Mammary epithelial cell (primary cell): ENCODE measurements at places on chromosomes 6 and 20.
A peak's percentile ranks its signal among the peaks of the same experiment; 100 is the strongest.

DNA sequence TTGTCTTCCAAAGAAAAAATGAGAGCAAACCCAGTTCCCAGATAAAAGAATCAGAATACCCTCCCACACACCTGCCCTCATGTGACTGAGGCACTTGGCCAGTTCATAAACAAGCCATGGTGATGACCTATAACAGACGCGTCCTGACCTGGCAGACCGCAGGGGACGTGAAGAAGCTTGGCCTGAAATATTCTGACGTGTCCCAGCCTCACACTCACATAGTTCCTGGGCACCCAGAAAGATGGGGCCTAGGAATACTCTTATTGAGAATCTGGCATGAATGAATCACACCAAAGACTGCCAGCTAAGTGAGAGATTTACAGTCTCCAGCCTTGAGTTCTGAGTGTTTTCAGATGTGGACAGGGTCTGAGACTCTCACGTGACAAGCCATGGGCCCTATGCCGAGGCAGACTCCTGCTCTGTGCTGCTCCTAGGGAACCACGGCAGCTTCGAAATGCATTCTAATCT is 17.2 kb upstream of the MAP3K4 start:
- DNase-seq = peak; percentile 98

- DNase-seq = no peak
These were observed 128.4 kb upstream of the JAG1 start for GRCh38 chr20:10802236-10802635.

DNA sequence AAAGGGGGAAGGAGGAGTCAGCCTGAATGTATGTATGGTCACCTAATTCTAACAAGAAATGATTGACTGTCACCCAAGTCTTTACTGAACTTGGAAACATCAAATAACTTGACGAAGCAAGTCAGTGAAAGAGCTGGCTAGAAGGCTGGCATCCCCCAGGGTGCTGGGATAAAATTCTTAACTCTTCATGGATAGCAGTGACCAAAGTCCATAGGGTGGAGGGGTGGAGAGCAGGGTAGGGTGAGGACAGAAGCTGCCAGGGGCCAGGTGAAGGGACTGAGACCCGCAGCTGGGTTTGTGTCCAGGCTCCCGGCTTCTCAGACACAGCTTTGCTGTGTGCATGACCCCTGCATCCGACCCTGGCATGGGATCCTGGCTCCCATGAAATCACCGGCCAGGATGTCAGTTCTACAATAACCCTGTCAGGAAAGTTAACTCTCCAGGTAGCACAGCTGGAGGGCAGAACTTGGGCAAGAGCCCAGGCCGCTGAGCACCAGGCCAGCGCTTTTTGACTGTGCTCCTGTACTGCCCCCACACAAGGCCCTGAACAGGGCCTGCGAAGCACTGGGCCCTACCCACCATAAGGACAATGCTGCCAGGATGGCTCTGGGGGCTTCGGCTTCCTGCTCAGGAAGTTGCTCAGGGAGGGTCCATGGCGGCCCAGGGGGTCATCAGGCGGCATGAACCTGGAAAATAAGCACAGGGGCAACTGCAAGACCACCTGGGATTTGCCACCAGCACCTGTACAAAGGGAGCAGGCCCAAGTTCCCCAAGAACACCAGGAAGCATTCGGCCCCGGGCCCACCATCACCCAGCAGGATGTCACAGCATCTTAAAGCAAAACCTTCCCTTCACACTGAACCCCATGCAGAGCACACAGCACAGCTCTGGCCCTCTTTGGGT is 32.5 kb downstream of the ZC3H12D start:
- DNase-seq = no peak

DNA sequence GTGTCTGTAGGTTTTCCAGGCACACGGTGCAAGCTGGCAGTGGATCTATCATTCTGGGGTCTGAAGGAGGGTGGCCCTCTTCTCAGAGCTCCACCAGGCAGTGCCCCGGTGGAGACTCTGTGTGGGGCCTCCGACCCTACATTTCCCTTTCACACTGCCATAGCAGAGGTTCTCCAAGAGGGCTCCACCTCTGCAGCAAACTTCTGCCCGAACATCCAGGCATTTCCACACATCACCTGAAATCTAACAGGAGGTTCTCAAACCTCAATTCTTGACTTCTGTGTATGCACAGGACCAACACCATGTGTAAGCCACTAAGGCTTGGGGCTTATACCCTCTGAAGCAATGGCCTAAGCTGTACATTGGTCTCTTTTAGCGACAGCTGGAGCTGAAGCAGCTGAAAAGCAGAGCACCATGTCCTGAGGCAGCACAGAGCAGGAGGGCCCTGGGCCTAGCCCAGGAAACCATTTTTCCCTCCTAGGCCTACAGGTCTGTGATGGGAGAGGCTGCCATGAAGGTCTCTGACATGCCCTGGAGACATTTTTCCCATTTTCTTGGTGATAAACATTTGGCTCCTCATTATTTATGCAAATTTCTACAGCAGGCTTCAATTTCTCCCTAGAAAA is 253.3 kb downstream of the ERMARD start:
- DNase-seq = no peak

DNA sequence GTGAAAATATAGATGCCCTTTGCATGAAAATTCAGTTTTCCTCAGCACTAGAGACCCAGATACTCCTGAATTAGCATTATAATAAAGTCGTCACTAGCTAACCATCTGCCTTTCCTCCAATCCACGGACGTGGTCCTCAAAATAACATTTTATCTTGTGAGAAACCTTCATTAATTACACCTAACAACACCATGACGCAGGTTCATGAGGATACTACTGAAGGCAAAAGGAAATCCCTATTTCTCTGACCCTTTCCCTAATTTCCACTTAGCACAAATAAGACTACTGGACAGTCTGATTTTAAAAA is 1.3 kb upstream of the PNISR start:
- DNase-seq = no peak

GRCh38 chr6:163398115-163398514 is 16.4 kb upstream of the QKI start:
- no peak for DNase-seq

- DNase-seq = no peak
These were observed 48.1 kb downstream of the HLA-DPB1 start for GRCh38 chr6:33123732-33124524.

DNA sequence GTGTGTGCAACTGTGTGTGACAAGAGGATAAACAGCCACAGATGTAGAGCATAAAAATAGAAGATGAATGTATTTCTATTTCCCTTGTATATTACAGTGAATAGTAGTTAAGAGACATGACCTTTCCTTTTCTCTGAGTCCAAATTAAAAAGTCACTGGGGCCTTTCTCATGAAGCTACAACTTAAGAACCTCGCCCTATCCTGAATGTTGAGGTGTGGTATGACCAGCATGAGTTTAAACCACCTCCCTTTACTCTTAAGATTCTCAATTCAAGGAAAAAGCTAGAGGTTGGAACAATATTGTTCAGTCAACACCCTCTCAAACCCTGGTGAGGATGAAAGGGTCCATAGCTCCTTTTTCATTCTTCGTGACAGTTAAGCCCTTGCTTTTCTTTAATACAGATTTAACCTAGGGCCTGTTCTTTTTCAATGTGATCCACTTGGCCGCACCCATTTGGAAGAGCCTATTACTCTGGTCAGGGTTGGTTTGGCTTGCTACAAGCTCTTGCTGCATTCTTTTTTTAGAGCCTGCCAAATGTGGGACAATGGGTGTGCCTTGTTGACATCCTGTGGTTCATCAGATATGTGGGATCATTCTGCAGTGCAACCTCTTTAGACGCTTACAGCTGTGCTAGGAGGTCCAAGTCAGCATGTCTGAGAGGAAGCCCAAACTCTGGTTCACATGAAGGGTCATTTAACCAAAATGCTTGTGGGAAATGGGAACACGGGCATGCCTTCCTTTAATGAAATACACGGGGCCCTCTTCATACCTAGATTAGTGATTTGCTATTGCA is 290.0 kb downstream of the HAO1 start:
- peak; percentile 8 for DNase-seq

- DNase-seq = no peak
These were observed 8.8 kb upstream of the FBXO30 start for GRCh38 chr6:145823328-145823944.

DNA sequence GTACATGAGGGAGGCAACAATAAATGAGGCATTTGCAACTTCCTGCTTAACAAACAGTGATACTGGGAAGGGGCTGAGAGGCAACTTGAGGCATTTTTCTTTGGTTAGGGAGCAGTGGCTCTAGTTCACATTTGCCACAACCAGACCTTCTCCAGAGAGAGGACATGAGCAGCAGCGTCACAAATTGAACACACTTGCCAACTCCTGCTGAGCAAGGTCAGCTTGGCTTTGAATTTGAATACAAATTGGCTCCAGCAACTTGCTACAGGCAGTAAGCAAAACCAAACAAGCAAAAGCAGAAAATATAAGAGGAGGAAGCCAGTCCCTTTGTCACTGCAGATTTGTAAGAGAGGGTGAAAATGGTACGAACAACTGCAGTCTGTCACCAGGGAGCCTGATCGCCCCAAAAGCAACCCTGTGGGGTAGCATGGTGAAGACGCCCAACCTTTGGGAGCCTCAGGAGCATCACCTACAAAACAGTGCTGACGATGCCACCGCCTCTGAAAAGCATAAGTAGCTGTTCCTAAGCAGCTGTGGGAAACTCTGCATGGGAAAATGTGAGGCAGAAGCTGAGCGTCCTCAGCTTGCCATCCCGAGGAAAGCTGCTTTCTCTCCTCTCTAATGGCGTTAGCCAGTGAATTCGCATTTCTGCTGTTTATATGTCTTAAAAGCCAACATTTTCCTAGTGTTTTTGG is 378.7 kb downstream of the RNGTT start:
- DNase-seq = no peak

- no peak for DNase-seq
These were observed 37.8 kb upstream of the MLIP start for GRCh38 chr6:54073487-54073886.

DNA sequence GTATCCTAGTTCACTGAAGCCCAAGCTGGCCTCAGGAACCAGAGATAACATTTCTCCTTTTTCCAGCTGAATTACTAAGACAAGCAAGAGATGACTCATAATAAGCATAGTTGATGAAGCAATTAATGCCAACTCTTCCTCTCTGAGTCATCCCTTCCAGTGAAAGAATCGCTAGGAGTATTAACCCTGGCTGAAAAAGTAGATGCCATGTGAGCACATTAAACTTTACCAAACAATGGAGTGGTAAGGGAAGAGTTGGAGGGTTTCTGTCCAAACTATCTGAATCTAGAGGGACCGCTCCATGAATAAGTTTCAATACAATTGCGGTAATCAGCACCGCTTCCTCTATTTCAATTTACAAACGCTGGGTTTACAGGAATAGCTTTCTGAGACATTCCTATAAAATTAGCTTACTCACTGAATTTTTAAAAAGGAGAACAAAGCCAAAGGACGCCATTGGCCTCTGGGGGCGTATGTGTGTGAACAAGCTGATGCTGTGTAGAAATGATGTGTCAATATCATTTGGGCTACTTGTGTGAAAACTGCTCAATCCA is 48.3 kb downstream of the ATXN1 start:
- DNase-seq = peak; percentile 92

DNA sequence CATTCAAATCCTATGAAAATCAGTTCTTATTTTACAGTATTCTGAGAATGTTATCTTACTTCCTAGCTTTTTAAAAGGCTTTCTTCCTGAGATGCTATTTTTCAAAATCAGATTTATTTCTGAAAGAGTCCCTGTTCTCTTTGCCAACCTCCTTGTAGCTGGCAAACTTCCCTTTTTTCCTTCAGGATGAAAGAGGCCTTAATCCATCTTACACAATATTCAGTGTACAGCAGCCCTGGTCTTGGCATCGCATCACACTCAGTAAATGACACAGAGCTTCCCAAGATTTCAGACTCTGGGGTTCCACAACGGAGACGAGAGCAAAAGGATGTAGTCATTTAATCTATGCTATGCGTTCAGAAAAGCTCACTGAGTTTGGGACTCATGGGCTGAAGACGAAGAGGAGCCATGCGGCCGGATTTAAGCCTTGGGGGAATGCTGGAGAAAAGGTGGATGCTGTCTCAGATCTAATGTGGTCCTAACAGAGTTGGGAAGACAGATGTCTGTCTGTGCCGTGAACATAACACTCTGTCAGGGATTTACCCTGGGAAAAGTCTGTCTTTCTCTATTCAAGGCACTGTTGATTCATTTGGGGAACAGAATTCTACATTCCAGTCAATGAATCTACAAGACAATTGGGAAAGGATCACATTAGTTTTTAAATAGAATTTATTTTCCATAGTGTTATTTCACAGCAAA is 616.4 kb upstream of the AGPAT4 start:
- no peak for DNase-seq

DNA sequence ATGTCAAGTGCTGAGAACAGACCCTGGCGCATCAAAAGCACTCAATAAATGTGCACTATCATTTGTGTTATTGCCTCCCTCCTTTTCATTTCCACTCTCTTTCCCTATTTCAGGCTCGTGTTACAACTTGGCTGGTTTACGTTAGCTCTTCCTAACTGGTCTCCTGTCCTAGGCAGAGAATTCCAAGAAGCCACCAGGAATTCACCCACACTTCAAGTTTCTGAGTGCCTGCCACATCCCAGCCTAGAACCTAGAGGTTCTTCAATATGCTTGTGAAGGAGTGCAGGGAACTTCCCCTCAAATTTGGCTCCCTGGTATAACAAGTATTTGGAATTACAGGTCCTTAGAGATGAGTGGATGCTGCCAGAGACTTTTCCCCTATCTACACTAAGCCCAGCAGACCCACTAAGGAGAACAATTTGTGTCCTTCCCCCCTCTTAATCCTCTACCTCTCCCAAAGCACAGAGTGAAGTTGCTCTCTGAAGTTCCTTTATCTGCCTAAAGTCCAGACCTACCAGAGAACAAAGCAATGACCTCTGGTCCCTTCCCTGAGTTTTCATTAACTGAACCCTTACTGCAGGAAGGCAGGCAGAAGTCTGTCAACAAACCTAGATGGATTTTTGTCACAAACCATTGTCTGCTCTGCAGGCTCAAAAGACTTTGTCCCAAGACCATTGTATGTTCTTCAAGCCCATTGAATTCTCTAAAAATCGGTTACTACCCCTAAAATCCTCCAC is 201.6 kb upstream of the JARID2 start:
- DNase-seq = no peak
